ENCODE measurements at places on chromosomes 2 and 18. TPM values are rescaled to one million over a fixed set of nuclear protein-coding genes. Genes with fewer than 3 reads are reported as not detected.
A peak's percentile ranks its signal among the peaks of the same experiment; 100 is the strongest.

- DNase-seq = peak; percentile 42
- H3K36me3 ChIP-seq = peaks cover 5% of the 10 kb centered on the region
- peaks cover 19% of the 10 kb centered on the region for H3K27me3 ChIP-seq
- H3K27ac ChIP-seq = no peak overlapping the region
- H3K4me3 ChIP-seq = peak overlapping the region; percentile 71
- peaks cover 18% of the 10 kb centered on the region for H3K4me1 ChIP-seq
Measured at GRCh38 chr18:35580701-35581539, 620 bp upstream of the GALNT1 start.

The DUSP19 gene
- 0.60 TPM for total RNA-seq

- peaks cover 3% of the 10 kb centered on the region for H3K36me3 ChIP-seq
- peak overlapping the region; percentile 60 for H3K27ac ChIP-seq
- no peaks in the 10 kb centered on the region for H3K27me3 ChIP-seq
- peaks cover 19% of the 10 kb centered on the region for H3K4me1 ChIP-seq
- no peak for DNase-seq
- H3K4me3 ChIP-seq = no peak overlapping the region
Measured at GRCh38 chr2:74072565-74072964, 75.1 kb downstream of the BOLA3 start.

The NOSTRIN gene
- total RNA-seq = not detected

The HIBCH gene
- total RNA-seq = 14.0 TPM

GRCh38 chr2:11677136-11678055, 7.4 kb upstream of the NTSR2 start:
- H3K4me3 ChIP-seq = no peak overlapping the region
- peaks cover 66% of the 10 kb centered on the region for H3K27me3 ChIP-seq
- H3K27ac ChIP-seq = no peak overlapping the region
- H3K4me1 ChIP-seq = peaks cover 5% of the 10 kb centered on the region

DNA sequence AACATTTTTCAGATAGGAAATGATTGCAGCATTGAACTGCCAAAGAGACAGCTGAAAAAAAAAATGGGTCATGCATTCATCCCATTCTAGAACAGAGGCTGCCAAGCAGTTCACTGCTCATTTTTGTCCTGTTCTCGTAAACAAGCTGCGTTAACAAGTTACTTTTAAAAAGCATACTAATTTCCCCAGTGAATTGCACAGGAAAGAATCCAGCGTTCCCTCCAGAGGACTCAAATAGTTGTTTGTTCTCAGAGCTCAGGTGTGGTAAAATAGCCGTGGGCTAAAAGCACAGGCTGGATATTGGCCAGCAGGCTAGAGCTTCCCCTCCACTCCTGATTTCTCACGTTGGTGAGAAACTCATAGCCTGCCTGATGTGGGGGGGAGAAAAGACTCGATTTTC, 76.1 kb upstream of the AQP4 start:
- H3K36me3 ChIP-seq = no peaks in the 10 kb centered on the region
- no peaks in the 10 kb centered on the region for H3K4me1 ChIP-seq
- no peak overlapping the region for H3K4me3 ChIP-seq

The CHPF gene
- total RNA-seq = 9.4 TPM

Data from T-helper 17 cell (primary cell).